ENCODE measurements at places on chromosomes 3 and 15. TPM values are rescaled to one million over a fixed set of nuclear protein-coding genes. Genes with fewer than 3 reads are reported as not detected.

Gene CXCR6
- not detected for total RNA-seq

Gene GOLGA8J
- not detected for total RNA-seq

Gene PARP15
- total RNA-seq, result not detected

- no peak for DNase-seq
Measured at GRCh38 chr3:24704496-24704895, 209.8 kb upstream of the THRB start.

- DNase-seq, result no peak
Measured at GRCh38 chr3:14244521-14245247, 66.1 kb downstream of the LSM3 start.

Gene PLA1A
- not detected for total RNA-seq

Gene TIMP4
- total RNA-seq, result 2.5 TPM

Gene LRRC34
- 8.1 TPM for total RNA-seq

Gene ACP3
- total RNA-seq, result 1.2 TPM

DNA sequence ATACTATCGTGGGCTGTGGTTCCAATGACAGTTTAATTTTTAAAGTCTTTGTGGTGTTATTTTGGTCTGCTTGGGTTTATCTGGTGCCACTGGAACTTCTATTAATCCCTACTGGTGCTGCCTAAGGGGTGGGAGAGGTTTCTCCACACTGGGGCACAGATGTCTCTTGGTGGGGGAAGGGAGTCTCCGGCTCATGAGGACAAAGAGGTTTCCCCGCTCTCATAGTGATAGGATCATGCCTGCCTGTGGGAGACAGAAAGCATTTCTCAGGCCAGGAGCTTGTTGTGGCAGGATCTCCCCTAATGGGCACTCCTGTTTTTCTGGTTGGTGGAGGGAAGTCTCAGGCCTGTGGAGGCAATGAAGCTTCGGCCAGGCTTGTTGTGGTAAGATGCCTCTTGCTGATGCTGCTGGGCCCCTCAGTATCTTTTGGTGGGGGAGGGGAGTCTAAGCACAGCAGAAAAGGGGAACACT is 84.3 kb upstream of the THRB start:
- no peak for DNase-seq

Gene PRSS50
- total RNA-seq, result 0.31 TPM

Gene SLC35G2
- 14.7 TPM for total RNA-seq

- DNase-seq, result no peak
Measured at GRCh38 chr3:141845407-141846049, 30.9 kb upstream of the ATP1B3 start.

- DNase-seq, result peak; percentile 11
Measured at GRCh38 chr3:9553021-9553947, at the start of gene LHFPL4. TSS of gene LHFPL4 (minus strand) at chr3:9553822. CDS start at chr3:9552679, 1,143 bp downstream.

- DNase-seq, result no peak
Measured at GRCh38 chr15:76309601-76310330, 1.5 kb downstream of the ETFA start.

GRCh38 chr15:74523982-74524381 is 17.0 kb upstream of the ARID3B start:
- DNase-seq, result no peak

DNA sequence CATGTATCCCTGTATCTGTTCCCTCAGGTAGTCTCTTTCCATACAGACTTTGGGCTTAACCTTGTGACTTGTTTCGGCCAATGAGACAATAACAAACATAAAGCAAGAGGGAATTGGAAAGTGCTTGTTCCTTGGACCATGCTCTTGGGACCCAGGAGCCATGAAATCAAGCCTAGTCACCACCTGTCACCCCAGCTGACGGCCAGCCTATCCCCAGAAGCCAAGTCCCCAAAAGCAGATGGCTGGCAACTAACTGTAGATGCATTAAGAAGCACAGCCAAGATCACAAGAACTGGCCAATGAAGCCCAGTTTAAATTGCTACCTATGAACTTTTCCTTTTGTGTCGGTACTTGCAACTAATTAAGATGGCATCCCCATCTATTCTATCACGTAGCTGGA is 822.0 kb downstream of the CADM2 start:
- no peak for DNase-seq

- DNase-seq, result no peak
Measured at GRCh38 chr3:148601766-148602685, 95.7 kb upstream of the AGTR1 start.

- DNase-seq, result no peak
Measured at GRCh38 chr15:93861956-93862741, 369.2 kb upstream of the MCTP2 start.

Gene SLC30A4
- 27.0 TPM for total RNA-seq

GRCh38 chr15:77118882-77119321 is 48.0 kb upstream of the TSPAN3 start:
- peak; percentile 41 for DNase-seq

DNA sequence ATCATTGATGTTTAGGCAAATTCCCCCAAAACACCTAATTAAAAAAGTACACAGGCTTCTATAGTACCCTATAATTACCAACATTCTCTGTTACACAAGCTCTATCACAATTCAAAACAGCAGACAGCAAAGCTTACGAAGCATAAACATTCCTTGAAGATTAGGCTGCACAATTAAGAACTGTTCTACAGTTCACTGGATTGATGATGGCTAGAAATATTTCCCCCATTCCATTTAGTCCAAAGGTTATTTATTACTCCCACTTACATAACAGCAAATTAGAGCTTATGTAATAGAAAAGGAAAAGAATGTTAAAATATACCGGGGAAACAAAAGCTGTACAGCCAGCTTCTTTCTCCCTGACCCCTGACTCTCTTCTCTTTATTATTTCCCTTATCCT is 49.3 kb downstream of the UACA start:
- no peak for DNase-seq

- no peak for DNase-seq
Measured at GRCh38 chr3:110849064-110849463, 222.6 kb upstream of the NECTIN3 start.

DNA sequence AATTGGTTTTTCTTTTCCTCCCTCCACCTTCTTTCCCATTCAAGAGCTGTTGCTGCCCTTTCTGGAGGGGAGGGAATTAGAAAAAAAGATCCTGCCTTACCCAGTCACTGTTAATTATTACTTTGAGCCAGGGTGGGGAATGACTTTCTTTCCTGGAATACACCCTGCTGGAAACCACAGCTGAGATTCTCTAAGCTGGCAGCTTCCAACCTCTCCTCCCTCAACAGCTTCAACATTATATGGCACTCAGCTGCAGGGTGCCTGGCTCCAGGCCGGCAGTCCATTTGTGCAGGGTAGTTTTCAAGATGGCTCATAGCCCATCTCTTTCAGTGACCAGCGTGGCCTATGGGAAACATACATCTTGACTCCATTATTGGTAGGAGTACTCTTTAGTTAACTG is 105.8 kb downstream of the UBE3A start:
- no peak for DNase-seq

Gene THRB
- 44.5 TPM for total RNA-seq

DNA sequence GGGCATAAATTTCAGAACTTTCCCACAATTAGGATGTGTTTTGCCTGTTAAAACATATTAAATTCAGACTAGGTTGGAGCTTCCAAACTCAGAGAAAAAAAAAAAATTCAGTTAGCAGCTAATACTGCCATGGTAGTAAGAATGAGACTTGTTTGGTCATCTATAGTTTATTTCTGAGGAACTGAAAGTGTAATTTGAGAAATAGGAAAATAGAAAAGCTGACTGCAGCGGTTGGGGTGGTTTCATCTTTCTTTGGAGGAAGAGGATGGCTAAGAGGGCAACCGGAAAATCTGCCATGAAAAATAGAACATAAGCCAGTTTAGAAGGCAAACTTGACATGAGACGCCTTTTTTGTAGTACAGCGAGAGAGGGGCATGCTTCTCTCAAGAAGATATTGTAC is 371.2 kb upstream of the ROBO2 start:
- DNase-seq, result no peak

DNA sequence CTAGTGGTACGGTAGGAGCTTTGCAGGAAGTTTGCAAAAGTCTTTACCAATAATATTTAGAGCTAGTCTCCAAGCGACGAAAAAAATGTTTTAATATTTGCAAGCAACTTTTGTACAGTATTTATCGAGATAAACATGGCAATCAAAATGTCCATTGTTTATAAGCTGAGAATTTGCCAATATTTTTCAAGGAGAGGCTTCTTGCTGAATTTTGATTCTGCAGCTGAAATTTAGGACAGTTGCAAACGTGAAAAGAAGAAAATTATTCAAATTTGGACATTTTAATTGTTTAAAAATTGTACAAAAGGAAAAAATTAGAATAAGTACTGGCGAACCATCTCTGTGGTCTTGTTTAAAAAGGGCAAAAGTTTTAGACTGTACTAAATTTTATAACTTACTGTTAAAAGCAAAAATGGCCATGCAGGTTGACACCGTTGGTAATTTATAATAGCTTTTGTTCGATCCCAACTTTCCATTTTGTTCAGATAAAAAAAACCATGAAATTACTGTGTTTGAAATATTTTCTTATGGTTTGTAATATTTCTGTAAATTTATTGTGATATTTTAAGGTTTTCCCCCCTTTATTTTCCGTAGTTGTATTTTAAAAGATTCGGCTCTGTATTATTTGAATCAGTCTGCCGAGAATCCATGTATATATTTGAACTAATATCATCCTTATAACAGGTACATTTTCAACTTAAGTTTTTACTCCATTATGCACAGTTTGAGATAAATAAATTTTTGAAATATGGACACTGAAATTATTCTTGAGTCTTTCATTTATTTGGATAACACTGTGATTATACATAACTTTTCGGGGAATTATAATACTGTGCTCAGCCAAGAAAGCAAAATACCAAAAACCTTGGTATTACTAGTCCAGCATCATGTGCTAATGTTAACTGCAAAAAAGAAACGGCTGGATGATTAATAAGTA is 2.2 kb downstream of the SOX2 start:
- DNase-seq, result no peak

- no peak for DNase-seq
Measured at GRCh38 chr15:66940368-66940767, 125.0 kb upstream of the SMAD3 start.

DNA sequence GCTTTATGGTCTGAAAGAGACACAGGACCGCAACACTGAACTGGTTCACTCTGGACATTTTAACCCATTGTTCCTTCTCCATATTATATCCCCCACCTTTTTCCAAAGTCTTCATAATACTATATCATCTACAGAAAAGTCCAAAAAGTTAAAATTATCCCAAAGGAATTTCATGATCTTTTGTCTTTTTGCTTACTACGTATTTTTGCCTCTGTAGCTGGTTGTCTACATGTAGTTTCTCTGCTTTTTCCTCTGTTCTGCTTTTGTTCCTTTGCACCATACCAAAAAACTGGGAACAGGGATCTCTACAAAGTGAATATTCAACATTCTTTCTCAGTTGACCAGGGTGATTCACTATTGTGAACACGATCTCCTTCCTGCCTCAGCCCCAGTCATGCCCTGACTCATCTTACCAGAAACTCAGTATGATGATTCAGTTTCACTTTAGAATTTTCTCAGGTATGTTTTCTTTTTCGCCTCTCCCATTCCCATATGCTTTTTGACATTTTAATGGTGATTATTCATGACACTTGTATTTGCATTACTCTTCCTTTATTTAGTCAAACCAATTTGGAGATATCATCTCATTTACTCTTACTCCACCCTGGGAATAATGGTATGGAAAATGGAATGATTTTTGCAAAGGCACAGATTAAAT is 14.5 kb downstream of the EMC4 start:
- no peak for DNase-seq

Gene GOLGA6D
- total RNA-seq, result not detected

- DNase-seq, result no peak
Measured at GRCh38 chr15:89436560-89437311, 59.6 kb downstream of the RHCG start.

Gene ZMYND10
- total RNA-seq, result 2.5 TPM

DNA sequence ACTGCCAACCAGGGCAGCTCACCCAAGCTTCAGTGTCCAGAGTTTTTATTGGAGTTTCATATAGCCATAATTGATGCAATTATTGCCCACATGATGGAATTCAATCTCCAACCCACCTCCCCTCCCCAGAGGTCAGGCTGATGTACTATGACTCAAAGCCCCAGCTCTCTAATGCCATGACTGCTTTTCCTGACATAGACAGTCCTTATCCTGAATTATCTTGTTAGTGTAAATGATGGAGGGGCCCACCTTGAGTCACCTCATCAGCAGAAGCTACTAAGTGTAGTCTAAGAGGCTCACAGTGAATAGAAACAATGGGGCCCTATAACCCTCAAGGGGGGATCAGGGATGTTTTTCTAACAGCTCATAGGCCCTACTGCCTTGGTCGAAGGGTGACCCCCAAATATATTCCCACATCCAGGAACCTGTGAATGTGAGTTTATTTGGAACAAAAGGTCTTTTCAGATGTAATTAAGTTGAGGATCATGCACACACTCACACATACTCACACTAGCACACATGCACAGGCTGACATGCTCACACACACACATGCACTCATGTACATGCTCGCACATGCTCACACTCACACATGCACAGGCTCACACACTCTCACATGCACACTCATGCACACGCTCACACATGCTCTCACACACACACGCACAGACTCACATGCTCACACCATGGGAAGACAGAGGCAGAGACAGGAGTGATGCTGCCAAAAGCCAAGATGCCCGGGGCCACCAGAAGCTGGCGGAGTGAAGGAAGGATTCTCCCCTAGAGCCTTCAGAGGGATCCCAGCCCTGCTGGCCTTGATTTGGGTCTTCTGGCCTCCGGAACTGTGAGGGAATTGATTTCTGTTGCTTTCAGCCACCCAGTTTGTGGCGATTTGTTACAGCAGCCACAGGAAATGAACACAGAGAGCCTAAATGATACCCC is 131.2 kb upstream of the SMAD3 start:
- no peak for DNase-seq

- DNase-seq, result no peak
Measured at GRCh38 chr3:67288466-67289106, 290.5 kb downstream of the KBTBD8 start.

Gene RSRC1
- 47.6 TPM for total RNA-seq

Gene GHRL
- total RNA-seq, result not detected

- DNase-seq, result no peak
Measured at GRCh38 chr15:24898715-24899272, 56.0 kb upstream of the SNRPN start.

- DNase-seq, result peak; percentile 42
Measured at GRCh38 chr3:9135930-9136525, 113.4 kb downstream of the SRGAP3 start.

- DNase-seq, result no peak
Measured at GRCh38 chr15:69793781-69794451, 303.8 kb downstream of the TLE3 start.

Gene DGKG
- 3.0 TPM for total RNA-seq

DNA sequence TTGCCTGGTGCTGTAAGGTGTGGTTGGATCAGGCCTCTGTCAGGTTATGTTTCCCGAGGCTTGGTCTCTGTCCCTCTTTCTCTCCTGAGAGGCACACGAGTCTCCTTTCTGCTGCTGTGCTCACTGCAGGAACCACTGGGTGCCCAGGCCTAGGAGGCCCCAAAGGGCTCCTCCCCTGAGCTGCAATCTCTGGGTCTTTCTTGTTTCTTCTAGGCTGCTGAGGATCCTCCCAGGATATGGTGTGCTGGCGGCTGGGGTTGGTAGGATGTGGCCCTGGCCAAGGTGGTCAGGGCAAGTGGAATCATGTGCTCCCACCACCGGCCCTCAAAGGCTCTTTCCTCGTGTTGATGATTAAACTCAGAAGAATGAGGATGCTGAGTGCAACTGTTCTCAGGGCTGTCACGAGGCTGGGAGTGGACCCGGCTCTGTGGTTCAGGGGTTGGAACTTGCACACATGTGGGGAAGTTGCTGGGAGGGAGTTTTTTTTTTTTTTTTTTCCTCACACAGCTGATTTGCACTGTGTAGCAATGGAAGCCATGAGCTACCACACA is 43.6 kb upstream of the CTSH start:
- DNase-seq, result no peak

GRCh38 chr15:89641053-89641452 is 14.2 kb downstream of the KIF7 start:
- no peak for DNase-seq

Gene RPL39L
- 16.7 TPM for total RNA-seq

Gene HYAL1
- 0.16 TPM for total RNA-seq
